ENCODE measurements at places on chromosomes 3 and 15. TPM values are rescaled to one million over a fixed set of nuclear protein-coding genes. Genes with fewer than 3 reads are reported as not detected.
A peak's percentile ranks its signal among the peaks of the same experiment; 100 is the strongest.

RTP1 gene
- not detected for total RNA-seq

DUOXA2 gene
- total RNA-seq = not detected

DNA sequence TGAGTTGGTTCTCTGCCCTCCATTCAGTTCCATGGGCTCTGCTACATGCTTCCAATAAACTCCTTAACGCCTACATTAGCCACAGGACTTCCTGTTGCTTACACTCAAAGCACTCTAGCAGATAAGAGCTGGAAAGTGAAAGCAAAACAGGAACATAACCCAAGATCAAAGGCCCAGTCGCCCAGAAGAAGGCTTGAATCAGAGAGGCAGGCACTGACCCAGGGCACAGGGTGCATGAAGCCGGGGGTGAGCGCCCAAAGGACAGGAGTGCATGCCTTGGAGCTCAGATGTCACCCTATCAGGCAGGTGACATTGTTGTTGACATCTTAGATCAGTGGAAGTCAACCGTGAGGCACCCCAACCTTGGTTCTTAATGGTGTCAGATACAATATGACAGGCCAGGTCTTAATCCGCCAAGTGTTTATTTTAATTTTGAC, 235.1 kb downstream of the UACA start:
- no peak overlapping the region for H3K4me3 ChIP-seq
- peak; percentile 43 for DNase-seq
- no peaks in the 10 kb centered on the region for H3K27me3 ChIP-seq
- no peaks in the 10 kb centered on the region for H3K36me3 ChIP-seq

DNA sequence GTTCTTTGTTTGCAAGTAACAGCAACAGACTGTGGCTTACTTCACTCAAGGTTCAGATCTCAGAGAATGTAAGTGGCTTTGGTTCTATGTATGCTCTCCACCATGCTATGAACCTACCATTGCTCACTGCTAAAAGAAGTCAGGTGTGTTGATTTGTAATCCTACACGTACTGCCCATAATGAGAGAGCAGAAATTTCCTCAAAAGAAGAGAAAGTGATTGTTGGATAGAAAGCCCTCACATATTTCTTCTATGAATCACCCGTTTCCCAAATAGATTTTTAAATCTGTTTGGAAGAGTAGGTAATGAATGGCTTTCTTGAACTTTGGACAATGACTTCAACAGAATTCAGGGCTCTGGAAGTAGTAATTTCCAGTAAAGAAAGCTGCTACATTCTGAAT, 565.4 kb downstream of the ROBO2 start:
- no peak overlapping the region for H3K4me3 ChIP-seq
- no peaks in the 10 kb centered on the region for H3K36me3 ChIP-seq
- H3K27ac ChIP-seq = no peak overlapping the region
- H3K27me3 ChIP-seq = no peaks in the 10 kb centered on the region
- no peak for DNase-seq

DNA sequence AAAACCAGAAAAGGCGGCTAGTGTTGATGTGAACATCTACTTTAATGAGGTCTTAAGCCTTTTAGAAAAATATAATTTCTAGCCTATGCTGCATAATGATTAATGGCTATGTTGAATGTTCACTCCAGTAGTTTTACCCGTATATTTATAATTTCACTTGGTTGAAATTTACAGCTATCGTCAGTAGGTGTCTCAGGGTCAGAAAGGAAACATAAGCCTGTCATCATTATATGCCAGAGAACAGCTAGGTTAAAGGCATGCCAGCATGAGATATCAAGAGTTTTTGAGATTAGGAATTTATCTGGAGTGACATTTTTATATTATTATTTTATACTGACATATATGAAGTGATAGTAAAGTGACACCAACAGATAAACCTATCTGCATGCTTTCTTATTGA, 904.1 kb downstream of the OTOL1 start:
- H3K4me3 ChIP-seq = no peak overlapping the region
- H3K4me1 ChIP-seq = no peaks in the 10 kb centered on the region
- H3K36me3 ChIP-seq = no peaks in the 10 kb centered on the region
- no peak for DNase-seq
- H3K27ac ChIP-seq = no peak overlapping the region
- H3K27me3 ChIP-seq = no peaks in the 10 kb centered on the region

LRRC31 gene
- not detected for total RNA-seq

TMEM40 gene
- not detected for total RNA-seq

GRCh38 chr3:56811546-56812202, 9.9 kb upstream of the ARHGEF3 start:
- no peaks in the 10 kb centered on the region for H3K4me1 ChIP-seq
- H3K36me3 ChIP-seq = no peaks in the 10 kb centered on the region
- no peak overlapping the region for H3K4me3 ChIP-seq
- no peak for DNase-seq
- H3K27me3 ChIP-seq = no peaks in the 10 kb centered on the region
- H3K27ac ChIP-seq = no peak overlapping the region

SYNPR gene
- total RNA-seq = not detected

DNA sequence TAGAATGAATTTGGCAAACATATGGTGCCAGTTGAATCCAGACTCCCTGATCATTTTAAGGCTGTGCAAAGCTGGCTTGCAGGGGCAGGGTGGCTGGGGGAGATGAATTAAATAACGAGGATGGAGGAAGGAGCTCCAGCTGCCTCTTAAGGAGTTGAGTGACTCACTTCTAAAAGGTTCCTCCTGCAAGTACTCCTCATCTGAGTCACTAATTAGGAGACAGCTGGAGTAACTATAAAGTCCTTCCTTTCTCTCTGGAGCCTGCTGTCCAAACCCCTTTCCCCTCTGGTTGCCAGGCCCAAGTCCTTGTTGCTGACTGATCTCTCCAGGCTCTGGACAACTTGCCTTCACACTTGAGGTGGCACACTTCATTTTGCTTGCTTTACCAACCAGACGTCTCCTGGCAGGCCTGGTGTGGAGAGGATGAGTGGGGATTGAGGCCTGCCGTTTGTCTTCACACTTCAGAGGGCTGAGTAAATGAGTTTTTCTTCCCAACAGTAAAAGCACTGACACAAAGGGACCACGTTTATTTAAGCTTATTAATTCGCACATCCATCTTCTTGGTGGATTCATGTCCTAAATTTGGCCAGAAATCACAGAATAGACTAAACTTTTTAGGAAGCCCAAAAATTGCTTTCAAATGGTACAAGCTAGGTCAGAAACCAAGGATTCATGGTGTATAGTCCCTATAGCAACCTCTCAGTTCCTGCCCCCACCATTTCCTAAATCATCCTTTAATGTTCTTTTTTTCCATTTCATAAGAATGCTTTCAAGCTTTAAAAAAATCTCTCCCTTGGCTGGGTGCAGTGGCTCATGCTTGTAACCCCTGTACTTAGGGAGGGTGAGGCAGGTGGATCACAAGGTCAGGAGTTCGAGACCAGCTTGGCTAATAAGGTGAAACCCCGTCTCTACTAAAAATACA, 90.5 kb upstream of the MYRIP start:
- no peak overlapping the region for H3K4me3 ChIP-seq
- H3K27me3 ChIP-seq = no peaks in the 10 kb centered on the region
- H3K36me3 ChIP-seq = no peaks in the 10 kb centered on the region
- no peaks in the 10 kb centered on the region for H3K4me1 ChIP-seq
- no peak for DNase-seq

ECE2 gene
- total RNA-seq = not detected

TRIM42 gene
- total RNA-seq = not detected

DNA sequence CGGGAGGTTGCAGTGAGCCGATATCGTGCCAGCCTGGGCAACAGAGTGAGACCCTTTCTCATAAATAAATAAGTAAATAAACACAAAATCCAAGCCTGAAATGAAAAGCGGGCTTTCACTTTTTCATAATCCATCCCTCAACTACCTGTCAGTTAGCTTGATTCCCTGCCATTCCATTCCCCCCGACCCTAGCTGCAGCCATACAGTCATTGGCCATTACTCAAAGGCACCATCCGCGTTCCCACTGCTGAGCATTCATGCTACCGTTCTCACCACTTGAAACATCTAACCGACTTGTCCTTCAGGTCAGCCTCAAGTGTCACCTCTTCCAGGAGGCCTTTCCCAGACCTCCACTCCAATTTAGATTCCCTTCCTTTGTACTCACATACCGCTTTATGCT, 1.1 kb upstream of the PARL start:
- H3K4me1 ChIP-seq = peaks cover 12% of the 10 kb centered on the region
- no peak for DNase-seq
- no peak overlapping the region for H3K27ac ChIP-seq
- H3K36me3 ChIP-seq = peaks cover 3% of the 10 kb centered on the region
- H3K4me3 ChIP-seq = no peak overlapping the region

- DNase-seq = no peak
- no peak overlapping the region for H3K27ac ChIP-seq
- H3K4me3 ChIP-seq = no peak overlapping the region
- H3K27me3 ChIP-seq = no peaks in the 10 kb centered on the region
- H3K36me3 ChIP-seq = no peaks in the 10 kb centered on the region
Measured at GRCh38 chr3:111762537-111762936, 96.5 kb upstream of the PHLDB2 start.

- peaks cover 98% of the 10 kb centered on the region for H3K36me3 ChIP-seq
- peaks cover 53% of the 10 kb centered on the region for H3K4me1 ChIP-seq
- no peaks in the 10 kb centered on the region for H3K27me3 ChIP-seq
- no peak for DNase-seq
- H3K4me3 ChIP-seq = peak overlapping the region; percentile 78
Measured at GRCh38 chr3:150414959-150415358, 6.9 kb downstream of the TSC22D2 start.

DNA sequence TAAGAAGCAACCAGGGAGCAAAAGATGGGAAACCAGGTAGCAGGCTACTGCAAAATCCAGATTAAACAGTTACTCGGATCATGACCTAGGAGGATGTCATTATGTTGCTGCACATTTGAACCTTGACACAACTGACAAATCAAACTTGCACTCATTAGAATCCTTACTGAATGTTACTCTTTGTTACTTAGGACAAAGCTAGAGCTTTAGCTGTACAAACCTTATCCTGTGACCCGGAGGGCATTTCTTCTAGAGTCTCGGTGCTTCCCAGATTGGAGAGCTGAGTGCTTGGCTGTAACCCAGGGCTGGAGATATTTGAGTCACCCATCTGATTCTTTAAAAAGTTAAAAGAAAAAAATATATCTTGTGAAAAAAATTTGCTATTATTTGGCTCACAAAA, 43.4 kb downstream of the DCP1A start:
- no peaks in the 10 kb centered on the region for H3K27me3 ChIP-seq
- no peak overlapping the region for H3K4me3 ChIP-seq
- peaks cover 44% of the 10 kb centered on the region for H3K36me3 ChIP-seq
- DNase-seq = no peak
- H3K27ac ChIP-seq = no peak overlapping the region

DNA sequence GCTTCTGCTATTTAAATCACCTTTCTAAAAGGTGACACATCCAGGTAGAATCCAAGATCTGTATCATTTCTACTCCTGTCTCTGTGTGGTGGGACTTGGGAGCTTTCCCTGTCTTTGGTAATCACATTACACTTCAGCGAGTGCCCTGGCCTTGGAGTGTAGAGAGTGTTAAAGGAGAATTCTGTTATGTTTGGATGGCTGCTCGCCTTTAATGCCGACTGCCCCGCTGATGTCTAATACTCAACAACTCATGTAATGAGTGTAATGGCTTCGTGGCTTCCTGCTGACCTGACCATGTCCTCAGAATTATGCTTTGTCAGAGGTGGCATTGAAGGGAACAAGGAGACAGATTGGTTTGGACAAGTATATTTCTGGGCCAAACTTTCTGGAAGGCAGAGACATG, 66.3 kb upstream of the LRTM1 start:
- H3K27me3 ChIP-seq = no peaks in the 10 kb centered on the region
- no peaks in the 10 kb centered on the region for H3K36me3 ChIP-seq
- H3K4me1 ChIP-seq = peaks cover 5% of the 10 kb centered on the region
- no peak overlapping the region for H3K4me3 ChIP-seq

SEMA6D gene
- total RNA-seq = 2.3 TPM

TEX9 gene
- total RNA-seq = 0.16 TPM

SMAD6 gene
- 46.4 TPM for total RNA-seq

A4GNT gene
- not detected for total RNA-seq

DNA sequence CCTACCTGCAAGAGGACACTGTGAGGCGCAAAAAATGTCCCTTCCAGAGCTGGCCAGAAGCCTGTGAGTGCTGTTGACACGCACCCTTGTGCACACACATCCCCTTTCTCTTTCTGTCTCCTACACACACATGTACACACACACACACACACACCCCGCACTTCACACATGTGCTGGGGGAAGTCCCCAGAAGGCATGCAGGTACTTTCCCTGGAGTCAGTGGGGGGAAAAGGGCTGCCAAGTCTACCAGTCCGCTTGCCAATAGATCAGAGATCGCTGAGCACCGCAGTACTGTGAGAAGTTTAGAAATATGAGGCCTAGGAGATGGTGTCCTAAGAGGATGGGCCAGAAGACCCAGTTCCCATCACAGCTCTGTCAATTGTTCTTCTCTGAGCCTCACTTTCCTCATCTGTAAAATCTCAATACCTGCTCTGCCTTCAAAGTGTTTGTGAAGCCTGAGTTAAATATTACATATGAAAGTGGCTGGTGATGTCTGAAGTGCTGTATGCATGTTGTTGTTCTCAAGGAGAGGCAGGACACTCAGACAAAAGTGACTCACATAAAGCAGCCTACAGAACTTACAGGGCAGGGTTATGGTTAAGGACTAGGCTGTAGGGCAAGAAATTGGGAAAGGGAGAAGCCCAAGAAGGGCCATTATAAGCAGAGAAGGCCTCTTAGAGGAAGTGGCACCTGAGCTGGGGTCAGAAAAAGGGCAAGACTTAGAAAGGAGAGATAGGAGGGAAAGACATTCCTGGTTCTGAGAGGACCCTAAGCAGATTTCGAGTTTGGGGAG, 6.8 kb downstream of the IL17RE start:
- no peaks in the 10 kb centered on the region for H3K27me3 ChIP-seq
- H3K4me3 ChIP-seq = no peak overlapping the region
- H3K4me1 ChIP-seq = peaks cover under 1% of the 10 kb centered on the region
- no peak overlapping the region for H3K27ac ChIP-seq

- H3K36me3 ChIP-seq = peaks cover 5% of the 10 kb centered on the region
- H3K4me3 ChIP-seq = peak within 1 kb of the TSS; percentile 92
- peaks cover 19% of the 10 kb centered on the region for H3K4me1 ChIP-seq
- peak within 1 kb of the TSS; percentile 11 for H3K27ac ChIP-seq
- DNase-seq = peak; percentile 52
Measured at GRCh38 chr15:90201130-90201943, at the start of gene SEMA4B. TSS of gene SEMA4B (plus strand) at chr15:90201330. CDS start at chr15:90201579, 249 bp downstream.

DCLK3 gene
- not detected for total RNA-seq

DNA sequence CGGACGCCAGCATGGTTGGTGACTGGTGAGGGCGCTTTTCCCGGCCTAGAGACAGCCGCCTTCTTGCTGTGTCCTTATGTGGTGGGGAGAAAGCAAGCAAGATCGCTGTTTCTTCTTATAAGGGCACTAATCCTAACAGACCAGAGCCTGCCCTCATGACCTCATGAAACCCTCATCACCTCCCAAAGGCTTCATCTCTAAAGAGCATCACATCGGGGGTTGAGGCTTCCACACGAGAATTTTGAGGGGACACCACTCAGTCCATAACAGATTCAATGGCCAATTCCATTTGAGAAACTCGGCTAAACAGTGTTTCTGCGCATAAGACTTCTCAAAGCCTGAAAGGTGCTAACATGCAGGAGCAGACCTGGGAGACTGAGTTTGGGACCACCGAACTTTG, 54.0 kb downstream of the VGLL4 start:
- H3K4me3 ChIP-seq = no peak overlapping the region
- H3K4me1 ChIP-seq = peaks cover 38% of the 10 kb centered on the region
- H3K27me3 ChIP-seq = no peaks in the 10 kb centered on the region
- no peak for DNase-seq

RTP3 gene
- total RNA-seq = not detected

PARP15 gene
- total RNA-seq = not detected

SPTBN5 gene
- total RNA-seq = 0.34 TPM

GRCh38 chr3:119834754-119835370, 53.0 kb downstream of the NR1I2 start:
- peaks cover 8% of the 10 kb centered on the region for H3K4me1 ChIP-seq
- H3K27ac ChIP-seq = no peak overlapping the region
- no peaks in the 10 kb centered on the region for H3K27me3 ChIP-seq
- H3K4me3 ChIP-seq = no peak overlapping the region
- H3K36me3 ChIP-seq = peaks cover 8% of the 10 kb centered on the region
- no peak for DNase-seq

Measured in SJSA1 (cell line).